Hair follicular keratinocyte (primary cell): ENCODE measurements at places on chromosomes 13 and 19. TPM values are rescaled to one million over a fixed set of nuclear protein-coding genes. Genes with fewer than 3 reads are reported as not detected.

SIGLEC8 gene
- total RNA-seq = not detected in 2 replicates

TMEM91 gene
- 8.2 and 12.5 TPM in 2 replicates for total RNA-seq

CATSPERD gene
- total RNA-seq = not detected in 2 replicates

ARHGAP35 gene
- 19.5 and 24.4 TPM in 2 replicates for total RNA-seq

ZNF726 gene
- total RNA-seq = 1.6 TPM in 2 replicates

ZNF57 gene
- 4.4 and 6.9 TPM in 2 replicates for total RNA-seq

MIR17HG gene
- 4.1 and 4.5 TPM in 2 replicates for total RNA-seq

LMTK3 gene
- 2.8 and 3.7 TPM in 2 replicates for total RNA-seq

ZNF534 gene
- total RNA-seq = not detected in 2 replicates

KRTDAP gene
- total RNA-seq = 1.4 and 4.2 TPM in 2 replicates

SWSAP1 gene
- total RNA-seq = 2.7 and 3.9 TPM in 2 replicates

ZNF577 gene
- 1.6 TPM in 2 replicates for total RNA-seq

CBARP gene
- 2.8 and 6.2 TPM in 2 replicates for total RNA-seq

CNN2 gene
- total RNA-seq = 239 and 254 TPM in 2 replicates

SHISA2 gene
- 5.0 and 7.2 TPM in 2 replicates for total RNA-seq

KLK3 gene
- total RNA-seq = not detected in 2 replicates

SIGLEC5 gene
- not detected in 2 replicates for total RNA-seq

FCGBP gene
- total RNA-seq = under 0.01 TPM in 1 of 2 replicates, not detected in the other

CGB5 gene
- not detected in 2 replicates for total RNA-seq

CGB3 gene
- not detected in 2 replicates for total RNA-seq

ZNF607 gene
- 1.9 and 6.1 TPM in 2 replicates for total RNA-seq

SBSN gene
- 1.1 and 3.4 TPM in 2 replicates for total RNA-seq

ELSPBP1 gene
- not detected in 2 replicates for total RNA-seq

LPAR2 gene
- total RNA-seq = 27.2 and 37.4 TPM in 2 replicates

PLPP2 gene
- total RNA-seq = 6.6 and 19.4 TPM in 2 replicates

TMPRSS9 gene
- not detected in 2 replicates for total RNA-seq

ZNF208 gene
- 0.47 and 1.1 TPM in 2 replicates for total RNA-seq

KLK2 gene
- not detected in 2 replicates for total RNA-seq

WDR87 gene
- total RNA-seq = not detected in 2 replicates

MEIOSIN gene
- not detected in 2 replicates for total RNA-seq

SPHK2 gene
- 8.7 and 10.3 TPM in 2 replicates for total RNA-seq

SPTBN4 gene
- 1.2 and 1.6 TPM in 2 replicates for total RNA-seq

CYP4F8 gene
- total RNA-seq = not detected in 2 replicates

ZNF544 gene
- total RNA-seq = 49.7 and 57.3 TPM in 2 replicates

CRLF1 gene
- 0.31 and 1.1 TPM in 2 replicates for total RNA-seq

ZNF135 gene
- total RNA-seq = 0.46 and 3.0 TPM in 2 replicates

STK11 gene
- 70.8 and 101 TPM in 2 replicates for total RNA-seq

CNFN gene
- total RNA-seq = 1.7 and 4.1 TPM in 2 replicates

ZNF132 gene
- 1.6 and 2.2 TPM in 2 replicates for total RNA-seq

KLK14 gene
- total RNA-seq = 0.23 TPM in 1 of 2 replicates, not detected in the other

TTC9B gene
- not detected in 2 replicates for total RNA-seq
